Fibroblast of skin of left biceps (primary cell): ENCODE measurements at places on chromosomes 11 and 22.
A peak's percentile ranks its signal among the peaks of the same experiment; 100 is the strongest.

DNA sequence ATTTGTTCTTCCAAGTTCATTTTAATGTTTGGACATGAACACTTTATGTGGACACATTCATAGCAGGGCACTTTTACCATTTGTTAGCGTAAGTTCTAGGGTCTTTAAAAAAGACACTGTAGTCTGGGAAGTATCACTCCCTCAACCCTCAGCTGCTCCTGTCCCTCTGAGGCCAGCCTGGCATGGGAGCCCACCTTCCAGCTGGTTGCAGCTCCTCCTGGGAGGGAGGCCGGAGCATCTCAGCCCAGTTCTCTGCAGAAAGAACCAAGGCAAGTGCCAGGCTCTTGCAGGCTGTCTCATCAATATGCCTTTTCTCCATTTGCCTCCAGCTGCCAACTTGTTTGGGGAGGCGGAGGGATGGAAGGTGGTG lies 150.6 kb downstream of the OPCML start:
- no peak for DNase-seq

DNA sequence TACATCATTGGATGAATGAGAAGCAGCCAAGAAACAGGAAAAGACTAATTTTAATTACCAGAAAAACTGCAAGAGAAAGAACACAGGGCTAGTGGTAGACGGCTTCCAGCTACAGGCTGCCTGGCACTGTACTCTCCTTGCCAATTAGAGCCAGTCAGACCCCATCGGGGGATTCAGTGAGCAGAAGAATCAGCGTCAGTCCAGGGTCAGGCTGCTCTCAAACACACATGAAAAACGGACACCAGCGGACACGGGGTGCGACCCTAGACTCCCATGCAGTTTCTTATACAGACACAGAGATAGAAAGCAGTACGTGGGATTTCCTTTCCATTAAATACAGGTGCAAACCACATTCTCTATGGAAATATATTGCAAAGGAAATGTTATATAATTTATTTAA lies 1.1 kb upstream of the CNTN5 start:
- no peak for DNase-seq

DNA sequence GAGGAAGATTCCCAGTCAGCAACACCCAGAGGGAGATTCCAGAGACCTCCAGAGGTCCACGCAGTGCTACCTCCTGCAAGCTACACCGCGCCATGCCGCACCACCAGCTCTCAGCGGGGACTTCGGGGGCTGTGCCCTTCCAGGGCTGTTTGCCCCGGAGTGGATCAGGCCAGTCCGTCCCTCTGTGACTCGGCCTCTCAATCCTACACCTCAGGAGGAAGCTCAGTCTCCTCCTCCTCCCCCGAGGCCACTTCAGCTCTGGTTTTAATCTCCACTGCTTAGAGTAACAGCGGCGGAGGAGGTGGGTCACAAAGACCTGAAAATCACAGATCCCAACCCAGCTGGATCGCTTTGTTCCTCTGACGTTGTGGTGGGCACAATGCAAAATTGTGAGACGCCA lies 68.6 kb downstream of the PHF21B start:
- DNase-seq, result no peak

- no peak for DNase-seq
Observed at GRCh38 chr11:2122222-2122906, 16.8 kb downstream of the IGF2 start.

- no peak for DNase-seq
Observed at GRCh38 chr11:88377646-88378045, 40.1 kb upstream of the CTSC start.

- DNase-seq, result no peak
Observed at GRCh38 chr22:19615001-19615461, 90.8 kb upstream of the CLDN5 start.

DNA sequence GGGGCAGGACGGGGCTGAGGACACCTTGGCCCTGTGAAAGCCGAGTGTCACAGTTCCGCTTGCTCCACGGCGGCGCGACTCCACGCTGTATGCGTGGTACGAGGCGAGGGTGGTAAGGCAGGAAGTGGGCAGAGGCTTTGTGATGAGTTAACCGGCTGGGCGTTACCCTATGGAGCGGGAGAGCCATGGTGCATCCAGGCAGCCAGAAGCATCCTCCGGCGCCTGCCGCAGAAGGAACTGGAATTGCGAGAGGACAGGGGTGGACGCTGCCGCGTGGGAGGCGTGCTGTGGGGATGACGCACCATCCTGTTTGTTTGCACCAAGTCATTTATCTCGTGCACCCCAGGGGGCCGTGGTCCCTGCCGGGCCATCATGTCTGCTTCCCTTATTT lies 643.9 kb downstream of the BRD1 start:
- DNase-seq, result no peak

GRCh38 chr11:30488304-30488998 lies 97.7 kb downstream of the MPPED2 start:
- DNase-seq, result peak; percentile 50

DNA sequence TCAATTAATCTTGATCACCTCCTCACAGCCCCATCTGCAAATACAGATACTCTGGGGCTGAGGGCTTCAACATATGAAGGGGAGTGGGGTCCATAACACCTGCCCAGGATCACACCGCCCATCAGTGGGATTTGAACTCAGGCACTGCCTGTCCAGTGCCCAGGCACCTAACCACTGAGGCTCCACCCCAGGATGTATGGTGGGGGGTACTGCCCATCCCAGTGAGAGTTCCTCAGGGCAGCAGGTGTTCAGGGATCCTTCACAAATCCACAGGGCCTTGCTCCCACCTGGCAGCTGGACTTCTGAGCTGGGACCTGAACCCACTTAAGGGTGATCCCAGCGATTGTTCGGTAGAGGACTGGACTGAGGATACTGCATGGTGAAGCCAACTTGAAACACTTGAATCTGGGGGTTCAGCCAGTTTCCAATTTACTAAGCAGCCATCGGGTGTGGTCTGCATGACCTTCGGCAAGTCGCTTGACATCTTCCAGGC lies 33.3 kb downstream of the PRDM11 start:
- no peak for DNase-seq

GRCh38 chr11:121894581-121894980 lies 221.4 kb downstream of the BLID start:
- DNase-seq, result no peak

DNA sequence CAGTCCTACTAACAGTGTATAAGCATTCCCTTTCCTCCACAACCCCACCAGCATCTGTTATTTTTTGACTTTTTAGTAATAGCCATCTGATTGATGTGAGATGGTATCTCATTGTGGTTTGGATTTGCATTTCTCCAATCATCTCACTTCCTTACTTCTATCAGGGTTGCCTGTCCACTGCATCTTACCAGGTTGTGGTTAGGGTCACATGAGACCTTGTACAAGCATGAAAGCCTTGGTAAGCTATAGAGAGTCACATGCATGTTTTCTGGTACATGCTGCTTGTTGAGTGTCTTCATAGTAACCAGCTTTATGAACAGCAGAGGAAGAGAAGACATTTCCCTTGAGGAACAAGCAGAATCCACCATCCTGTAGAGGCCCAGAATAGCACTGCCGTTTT lies 102.9 kb upstream of the PAX6 start:
- DNase-seq, result no peak

GRCh38 chr11:2143799-2144543 lies 4.8 kb upstream of the IGF2 start:
- DNase-seq, result no peak

DNA sequence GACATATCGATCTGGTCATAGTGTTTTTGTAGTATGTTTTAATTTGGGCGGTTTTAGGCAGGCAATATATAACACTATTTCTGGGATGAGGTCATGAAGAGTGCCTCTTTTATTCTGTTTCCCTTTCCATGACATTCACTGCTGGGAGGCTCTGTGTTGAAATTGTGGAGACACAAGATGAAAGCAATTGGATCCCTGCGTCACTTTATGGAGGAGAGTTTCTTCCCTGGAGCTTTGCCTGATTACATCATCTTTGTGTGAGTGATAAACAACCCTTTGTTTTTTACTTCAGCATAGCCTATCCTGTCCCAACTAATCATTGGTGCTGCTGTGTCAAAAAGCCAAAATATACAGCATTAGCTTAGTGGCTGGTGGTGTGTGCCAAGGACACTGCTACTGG lies 48.6 kb downstream of the PARVG start:
- no peak for DNase-seq

DNA sequence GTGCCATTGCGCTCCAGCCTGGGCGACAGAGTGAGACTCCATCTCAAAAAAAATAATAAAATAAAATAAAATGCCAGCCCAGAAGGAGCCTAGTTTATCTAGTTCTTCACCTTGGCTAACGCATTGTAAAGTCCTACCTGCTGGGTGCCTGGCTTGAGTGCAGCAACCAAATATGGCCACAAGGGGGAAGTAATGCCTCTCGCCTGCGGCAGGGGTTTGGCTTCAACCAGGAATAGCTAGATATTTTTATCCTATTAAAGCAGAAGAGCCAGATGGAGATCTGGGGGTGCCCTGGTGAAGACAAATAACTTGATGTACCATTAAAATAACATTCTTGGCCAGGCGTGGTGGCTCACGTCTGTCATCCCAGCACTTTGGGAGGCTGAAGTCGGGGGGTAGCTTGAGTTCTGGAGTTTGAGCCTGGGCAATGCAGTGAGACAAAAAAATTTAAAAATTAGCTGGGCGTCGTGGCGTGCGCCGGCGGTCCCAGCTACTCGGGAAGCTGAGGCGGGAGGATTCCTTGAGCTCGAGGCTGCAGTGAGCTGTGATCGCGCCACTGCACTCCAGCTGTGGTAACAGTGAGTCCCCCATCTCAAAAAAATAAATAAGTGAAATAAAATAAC lies 20.6 kb upstream of the PLEKHB1 start:
- DNase-seq, result peak; percentile 26

- DNase-seq, result no peak
Observed at GRCh38 chr11:64990222-64990923, 6.4 kb downstream of the BATF2 start.

GRCh38 chr11:63873311-63873710 lies 34.4 kb downstream of the MARK2 start:
- no peak for DNase-seq

DNA sequence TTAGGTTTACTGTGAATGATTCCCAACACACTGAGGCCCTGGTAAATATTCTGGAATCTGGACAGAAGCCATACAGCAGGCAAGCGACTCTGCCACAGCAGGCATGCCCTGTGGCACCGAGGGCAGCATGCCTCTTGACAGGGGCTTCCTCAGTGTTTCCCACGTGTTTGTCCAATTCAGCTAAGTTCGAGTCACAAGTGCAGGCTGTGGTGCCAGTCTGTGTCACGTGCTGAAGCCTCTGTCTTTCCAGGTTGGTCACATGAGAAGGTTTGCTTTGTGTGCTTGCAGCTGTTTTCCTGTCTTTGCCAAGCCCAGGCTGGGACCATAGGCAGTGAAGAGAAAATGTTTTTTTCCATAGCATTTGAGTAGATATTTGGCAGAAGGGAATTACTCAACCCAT lies 2.4 kb upstream of the PPFIBP2 start:
- no peak for DNase-seq

GRCh38 chr11:73291781-73292524 lies 16.1 kb upstream of the ARHGEF17 start:
- no peak for DNase-seq

DNA sequence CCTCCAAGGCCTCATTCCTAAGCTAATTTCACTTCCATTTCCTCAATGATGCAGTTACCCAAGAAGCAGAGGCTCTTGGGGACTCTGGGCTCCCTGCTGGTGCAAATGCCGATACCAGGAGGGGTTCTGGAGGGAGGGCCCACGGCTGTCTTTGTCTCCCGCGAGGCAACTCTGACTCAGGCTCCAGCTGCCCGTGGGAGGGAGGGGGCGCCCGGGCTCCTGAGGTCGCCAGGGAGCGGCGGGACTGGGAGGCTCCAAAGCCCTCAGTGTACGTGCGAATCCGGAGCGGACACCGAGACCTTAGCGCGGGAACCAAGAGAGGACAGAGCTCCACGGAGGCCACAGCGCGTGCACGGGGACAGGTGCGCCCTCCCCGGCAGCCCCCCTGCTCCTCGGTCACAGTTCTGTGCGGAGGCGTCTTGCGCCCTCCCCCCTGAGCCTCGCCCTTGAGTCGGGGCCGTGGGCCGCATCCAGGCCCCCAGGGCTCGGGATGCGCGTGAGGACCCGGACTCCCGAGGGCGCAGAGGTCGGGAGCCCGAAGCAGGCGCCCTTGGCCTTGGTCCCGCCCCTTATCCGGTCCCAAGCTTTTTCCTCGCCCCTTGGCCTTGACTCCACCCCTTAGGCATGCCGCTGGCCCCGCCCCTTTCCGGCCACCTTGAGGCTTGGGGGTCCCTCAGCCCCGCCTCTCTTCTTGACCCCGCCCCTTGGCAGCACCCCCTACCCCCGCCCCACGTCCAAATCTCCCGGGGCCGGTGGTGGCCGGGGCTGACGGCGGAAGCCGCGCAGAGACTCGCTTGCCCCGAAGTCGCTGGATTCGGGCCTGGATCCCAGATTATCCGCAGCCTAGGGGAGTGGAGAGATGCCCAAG lies 4.7 kb upstream of the SHISA8 start:
- no peak for DNase-seq

- DNase-seq, result no peak
Observed at GRCh38 chr11:105211806-105212554, 72.4 kb upstream of the CARD18 start.

DNA sequence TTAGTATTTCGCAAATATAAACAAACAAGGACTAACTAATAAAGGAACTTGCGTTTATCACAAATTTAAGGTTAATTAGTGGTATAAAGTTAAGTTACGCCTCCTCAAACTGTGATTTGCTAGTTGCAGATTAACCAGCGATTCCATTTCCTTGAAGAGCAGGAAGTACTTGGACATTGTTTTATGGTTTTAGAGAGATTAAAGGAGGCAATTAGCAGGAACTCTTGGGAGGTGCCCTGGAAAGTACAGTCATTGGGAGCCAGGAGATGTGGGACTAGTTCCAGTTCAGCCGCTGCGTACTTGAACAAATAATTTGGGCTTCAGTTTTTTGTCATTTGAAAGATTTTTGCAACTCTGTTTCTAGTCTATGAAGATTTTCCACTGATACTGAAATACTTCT lies 3.3 kb downstream of the FAM118B start:
- DNase-seq, result no peak

- no peak for DNase-seq
Observed at GRCh38 chr11:17015627-17016126, 1.5 kb upstream of the PLEKHA7 start.

GRCh38 chr11:17931595-17931994 lies 81.3 kb downstream of the SERGEF start:
- DNase-seq, result no peak

GRCh38 chr22:19750507-19751490 lies 9.8 kb upstream of the TBX1 start:
- peak; percentile 12 for DNase-seq
